ENCODE measurements at places on chromosomes 2 and 18.

- DNase-seq: no peak
Observed at GRCh38 chr2:45743531-45744396, 92.3 kb downstream of the PRKCE start.

GRCh38 chr2:205034034-205034433 is 488.8 kb downstream of the PARD3B start:
- no peak for DNase-seq

- no peak for DNase-seq
Observed at GRCh38 chr2:8566774-8567468, 114.9 kb upstream of the ID2 start.

DNA sequence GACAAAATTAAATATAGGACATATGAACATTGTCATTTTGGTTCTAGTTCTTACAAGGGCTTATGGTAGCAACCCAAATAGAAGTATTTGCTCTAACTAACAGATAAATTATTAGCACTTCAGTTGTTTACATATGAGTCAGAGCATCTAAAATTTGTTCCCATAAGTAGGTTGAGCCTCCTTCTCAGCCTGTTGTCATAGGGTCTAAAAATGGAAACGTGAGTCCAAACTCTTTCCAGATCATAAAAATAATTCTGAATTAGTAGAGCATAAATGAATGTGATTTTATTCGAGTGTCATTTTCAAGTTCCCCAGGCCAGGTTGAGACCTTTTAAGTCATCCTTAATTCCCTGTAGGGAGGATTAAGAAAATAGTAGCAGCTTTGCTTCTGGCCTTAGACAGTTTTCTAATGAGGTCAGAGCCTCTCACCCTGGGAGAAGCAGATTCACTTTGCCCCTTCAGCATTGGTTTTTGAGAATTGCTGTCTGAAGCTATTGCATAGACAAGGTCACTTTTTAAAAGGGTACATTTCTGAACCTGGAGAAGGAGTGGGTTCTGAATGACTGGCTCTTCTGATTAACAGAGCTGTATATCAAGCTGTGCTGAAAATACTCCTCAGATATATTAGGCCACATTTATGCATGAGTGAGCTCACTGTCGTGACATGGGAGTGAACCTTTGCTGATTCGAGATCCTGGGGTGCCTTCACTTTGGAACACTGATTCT is 164.3 kb downstream of the NEDD4L start:
- DNase-seq: no peak

DNA sequence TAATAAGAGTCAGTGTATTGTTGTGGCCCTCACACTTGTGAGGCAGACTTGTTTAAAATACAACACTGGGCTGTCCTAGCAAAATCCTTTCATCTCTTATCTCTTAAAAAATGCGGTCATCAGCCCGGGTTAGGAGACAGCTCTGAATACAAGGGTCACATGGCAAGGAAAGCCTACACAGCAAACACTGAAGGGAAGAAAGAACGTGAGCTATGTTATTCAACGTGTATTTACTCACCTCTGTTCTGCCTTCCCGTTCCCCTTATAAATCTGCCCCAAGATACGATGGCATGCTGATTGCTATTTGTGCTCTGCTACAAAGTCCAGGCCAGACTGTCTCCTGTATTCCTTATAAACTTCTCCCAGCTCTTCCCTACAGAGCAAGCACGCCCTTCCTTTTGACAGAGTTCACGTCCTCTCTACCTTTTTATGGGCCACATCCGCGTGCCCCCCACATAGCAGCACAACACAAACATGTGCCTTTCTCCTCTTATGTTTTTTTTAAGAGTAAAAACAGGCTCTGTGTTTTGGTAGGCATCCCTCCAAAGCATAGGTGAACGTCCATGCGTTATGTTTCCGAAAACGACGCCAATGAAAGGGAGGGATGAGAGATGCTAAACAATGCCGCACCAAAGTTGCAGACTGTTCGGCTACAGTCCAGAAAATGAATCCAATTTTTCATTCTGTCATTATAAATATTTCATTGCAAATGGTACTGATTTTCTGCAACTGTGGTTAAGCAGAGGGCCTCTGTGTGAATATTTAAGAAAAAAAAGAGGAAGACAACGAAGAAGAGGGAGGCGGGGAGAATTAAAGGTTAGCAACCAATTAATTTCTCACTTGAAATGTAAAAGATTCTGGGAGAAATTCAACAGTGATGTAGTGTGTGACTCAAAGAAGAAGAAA is 274.7 kb downstream of the ZNF521 start:
- no peak for DNase-seq

DNA sequence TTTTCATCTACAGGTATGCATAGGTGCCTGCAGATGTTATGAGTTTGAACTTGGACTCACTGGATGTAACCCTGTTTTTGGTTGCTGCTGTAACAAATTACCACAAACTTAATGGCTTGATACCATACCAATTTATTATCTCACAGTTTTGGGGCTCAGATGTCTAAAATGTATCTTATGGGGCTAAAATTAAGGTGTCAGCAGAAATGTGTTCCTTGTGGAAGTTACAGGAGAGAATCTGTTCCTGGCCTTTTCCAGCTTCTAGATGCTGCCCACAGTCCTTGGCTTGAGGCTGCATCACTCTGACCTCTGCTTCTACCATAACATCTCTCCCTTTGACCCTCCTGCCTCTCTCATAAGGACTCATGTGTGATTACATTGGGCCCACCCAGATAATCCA is 47.6 kb downstream of the POLE4 start:
- DNase-seq: no peak

DNA sequence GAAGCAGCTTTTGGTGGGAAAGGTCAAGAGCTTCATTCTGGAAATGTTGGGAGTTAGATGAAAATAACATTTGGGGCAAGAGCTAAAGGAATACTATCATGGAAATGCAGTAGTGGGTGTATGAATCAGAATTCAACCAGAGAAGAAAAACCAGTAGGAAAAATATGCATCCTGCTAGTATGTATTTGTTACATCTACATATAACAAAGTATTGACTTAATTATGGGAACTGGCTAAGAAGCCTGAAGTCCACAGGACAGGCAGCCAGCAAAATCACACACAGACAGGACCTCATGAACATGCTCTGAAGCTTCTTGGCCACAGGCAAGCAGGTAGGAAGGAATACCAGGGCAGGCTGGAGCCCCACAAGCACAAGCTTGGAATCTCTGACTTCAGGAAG is 185.8 kb downstream of the FBXO15 start:
- no peak for DNase-seq

DNA sequence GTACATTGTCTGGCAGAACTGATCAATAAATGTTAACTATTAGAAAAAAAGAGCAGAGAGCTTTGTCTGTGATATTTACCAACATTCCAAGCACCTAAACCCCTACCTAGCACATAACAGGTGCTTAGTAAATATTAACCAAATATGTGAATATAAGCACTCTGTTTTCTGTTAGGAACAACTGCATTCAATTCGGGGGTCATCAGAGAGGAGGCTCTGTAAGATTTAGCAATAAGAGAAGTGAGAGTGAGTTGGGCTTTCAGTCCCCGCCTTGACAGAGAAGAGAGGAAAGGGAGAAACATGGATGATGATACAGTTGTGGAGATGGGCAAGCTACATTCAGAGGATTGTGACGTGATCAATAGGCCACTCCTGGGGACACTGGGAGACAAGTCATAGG is 47.7 kb downstream of the MYOM1 start:
- DNase-seq: no peak

- peak; percentile 48 for DNase-seq
Observed at GRCh38 chr2:17470855-17471641, 47.2 kb downstream of the RAD51AP2 start.

Data from OCI-LY7 (cell line).